ENCODE measurements at places on chromosomes 16 and 17.
A peak's percentile ranks its signal among the peaks of the same experiment; 100 is the strongest.

DNA sequence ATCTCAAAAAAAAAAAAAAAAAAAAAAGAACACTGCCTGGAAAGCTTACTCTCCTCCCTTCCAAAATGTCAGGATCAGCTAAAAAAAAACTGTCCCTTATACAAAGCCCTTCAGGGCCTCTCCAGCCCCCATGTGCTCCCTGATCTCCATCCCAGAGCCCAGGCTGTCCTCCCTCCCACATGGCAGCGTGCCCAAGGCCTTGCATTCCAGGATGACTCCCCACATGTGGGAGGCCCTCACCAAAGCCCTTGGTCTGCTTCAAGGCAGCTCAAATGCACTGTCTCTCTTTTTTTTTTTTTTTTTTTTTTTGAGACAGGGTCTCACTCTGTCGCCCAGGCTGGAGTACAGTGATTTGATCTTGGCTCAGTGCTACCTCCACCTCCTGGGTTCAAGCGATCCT lies 2.3 kb downstream of the FDXR start:
- DNase-seq, result no peak

GRCh38 chr16:87715658-87716057 lies 50.1 kb downstream of the KLHDC4 start:
- DNase-seq, result no peak

DNA sequence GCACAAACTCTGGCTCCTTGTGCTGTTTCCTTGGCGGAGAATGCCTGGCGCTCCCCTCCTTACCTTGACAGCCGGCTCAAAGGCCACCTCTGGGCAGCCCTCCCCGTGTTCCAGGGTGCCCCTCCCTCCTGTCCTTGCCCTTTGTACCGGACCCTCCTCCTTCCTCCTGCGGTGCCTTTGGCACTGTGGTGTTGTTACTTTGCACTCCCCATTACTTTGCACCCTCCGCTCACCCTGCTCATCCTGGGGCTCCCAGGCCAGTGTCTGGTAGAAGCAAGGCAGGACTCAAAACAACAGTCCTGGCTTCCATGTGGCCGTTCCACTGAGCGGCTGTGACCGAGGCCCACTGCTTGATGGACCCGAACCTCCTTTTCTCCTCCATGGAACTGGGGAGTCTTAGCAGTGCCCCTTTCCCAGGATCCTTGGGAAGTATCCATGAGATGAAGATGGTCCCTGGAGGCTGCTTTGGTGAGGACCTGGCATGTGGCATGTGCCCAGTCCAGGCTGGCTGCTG lies 147.8 kb downstream of the CMIP start:
- DNase-seq, result no peak

DNA sequence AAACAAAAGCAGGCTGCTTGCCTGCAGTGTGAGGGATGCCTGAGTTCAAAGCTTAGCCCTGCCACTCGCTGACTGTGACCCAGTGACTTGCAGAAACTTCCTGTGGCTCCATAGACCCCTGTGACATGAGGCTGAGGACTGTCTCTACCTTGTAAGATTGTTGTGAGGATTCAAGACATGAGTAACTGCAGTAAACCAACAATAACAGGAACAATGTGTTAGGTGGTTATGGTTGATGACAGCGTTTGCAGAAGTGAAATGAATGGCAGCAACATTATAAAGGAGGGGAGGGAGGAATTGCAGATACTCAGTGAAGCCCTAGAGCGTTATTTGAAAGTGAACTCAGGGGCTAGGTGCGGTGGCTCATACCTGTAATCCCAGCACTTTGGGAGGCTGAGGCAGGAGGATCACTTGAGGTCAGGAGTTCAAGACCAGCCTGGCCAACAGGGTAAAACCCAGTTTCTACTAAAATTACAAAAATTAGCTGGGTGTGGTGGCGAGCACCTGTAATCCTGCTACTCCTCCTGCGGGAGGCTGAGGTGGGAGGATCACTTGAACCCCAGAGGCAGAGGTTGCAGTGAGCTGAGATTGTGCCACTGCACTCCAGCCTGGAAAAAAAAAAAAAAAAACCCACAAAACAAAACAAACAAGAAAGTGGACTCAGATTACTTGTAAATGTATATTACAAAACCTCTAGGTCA lies 33.5 kb upstream of the EMP2 start:
- DNase-seq, result peak; percentile 35

DNA sequence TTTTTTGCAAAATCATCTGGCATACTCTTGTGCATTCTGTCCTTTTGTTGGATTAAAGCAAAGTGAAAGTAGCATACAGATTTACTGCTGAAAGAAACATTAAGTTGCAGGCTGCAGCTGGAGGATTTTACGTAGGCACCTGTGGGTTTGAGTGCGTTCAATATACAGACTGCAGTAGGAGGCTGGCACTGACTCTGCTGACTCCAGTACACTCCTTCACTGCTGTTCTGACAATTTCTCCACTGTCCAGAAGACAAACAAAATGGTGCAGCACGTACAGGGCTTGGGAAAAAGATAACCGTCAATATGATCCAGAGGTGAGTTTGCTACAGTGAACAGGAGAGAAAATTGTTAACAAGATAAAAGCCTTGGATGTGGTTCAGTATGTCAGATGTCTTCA lies 73.3 kb downstream of the TANC2 start:
- DNase-seq, result no peak

- DNase-seq, result no peak
Measured at GRCh38 chr16:89113152-89113547, 19.5 kb downstream of the ACSF3 start.

- no peak for DNase-seq
Measured at GRCh38 chr17:74499992-74500391, 31.3 kb downstream of the CD300LB start.

GRCh38 chr16:81493755-81494433 lies 49.3 kb downstream of the CMIP start:
- DNase-seq, result peak; percentile 29

DNA sequence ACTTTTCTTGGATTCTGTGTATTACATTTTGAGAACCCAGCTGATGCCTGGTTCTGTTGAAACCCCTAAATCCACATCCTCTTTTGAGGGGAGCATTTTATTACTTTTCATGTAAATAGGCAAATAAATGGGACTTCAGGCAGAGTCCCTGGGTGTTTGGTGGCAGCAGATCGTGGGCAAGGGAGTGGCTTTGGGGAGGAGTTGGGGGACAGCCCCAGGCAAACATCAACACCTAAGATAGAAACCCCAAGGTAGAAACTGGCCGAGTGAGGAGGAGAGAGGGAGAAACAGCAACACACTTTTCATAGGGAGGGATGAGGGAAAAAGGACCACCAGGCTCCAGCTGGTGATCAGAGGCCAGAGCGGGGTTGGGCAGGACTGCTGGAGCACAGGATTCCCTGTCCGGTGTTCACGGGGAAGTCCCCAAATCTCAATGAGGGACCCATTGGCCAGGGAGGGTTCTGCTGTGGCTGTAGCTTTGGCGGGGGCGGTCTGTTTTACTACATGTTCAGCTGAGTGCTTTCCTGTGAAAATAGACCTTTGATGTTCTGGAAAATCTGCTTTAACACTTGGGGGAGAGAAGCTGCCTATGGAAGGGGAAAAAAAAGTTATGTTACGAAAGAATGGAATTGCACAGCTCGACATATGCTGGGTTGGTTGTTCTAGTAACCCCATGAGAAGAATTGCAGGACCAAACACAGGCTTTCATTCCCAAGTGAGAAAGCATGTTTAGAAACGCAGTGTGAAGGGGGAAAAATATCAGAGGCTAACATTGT lies 46.6 kb downstream of the MSI2 start:
- no peak for DNase-seq

DNA sequence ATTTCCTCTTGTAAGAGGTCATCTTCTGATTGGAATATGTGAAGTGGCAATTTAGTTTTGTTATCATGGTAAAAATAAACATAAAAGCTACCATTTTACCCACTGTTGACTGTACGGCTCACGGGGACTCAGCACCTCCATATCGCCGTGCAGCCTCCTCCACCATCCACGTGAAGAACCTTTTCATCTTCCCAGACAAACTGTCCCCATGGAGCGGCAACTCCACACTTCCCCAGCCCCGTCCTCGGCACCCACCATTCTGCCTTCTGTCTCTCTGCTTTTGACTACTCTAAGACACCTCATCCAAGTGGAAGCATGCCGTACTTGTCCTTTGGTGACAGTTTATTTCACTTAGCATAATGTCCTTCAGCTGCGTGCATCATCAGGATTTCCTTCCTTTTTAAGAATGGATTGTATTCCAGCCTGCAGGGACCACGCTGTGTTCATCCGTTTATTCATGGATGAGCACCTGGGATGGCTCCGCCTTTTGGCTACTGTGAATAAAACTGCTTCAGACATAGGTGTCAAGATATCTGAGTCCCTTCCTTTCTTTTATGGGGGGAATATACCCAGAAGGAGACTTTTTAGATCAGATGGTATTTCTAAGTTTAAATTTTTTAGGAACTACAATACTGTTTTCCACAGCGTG lies 14.3 kb downstream of the FBXO31 start:
- no peak for DNase-seq

DNA sequence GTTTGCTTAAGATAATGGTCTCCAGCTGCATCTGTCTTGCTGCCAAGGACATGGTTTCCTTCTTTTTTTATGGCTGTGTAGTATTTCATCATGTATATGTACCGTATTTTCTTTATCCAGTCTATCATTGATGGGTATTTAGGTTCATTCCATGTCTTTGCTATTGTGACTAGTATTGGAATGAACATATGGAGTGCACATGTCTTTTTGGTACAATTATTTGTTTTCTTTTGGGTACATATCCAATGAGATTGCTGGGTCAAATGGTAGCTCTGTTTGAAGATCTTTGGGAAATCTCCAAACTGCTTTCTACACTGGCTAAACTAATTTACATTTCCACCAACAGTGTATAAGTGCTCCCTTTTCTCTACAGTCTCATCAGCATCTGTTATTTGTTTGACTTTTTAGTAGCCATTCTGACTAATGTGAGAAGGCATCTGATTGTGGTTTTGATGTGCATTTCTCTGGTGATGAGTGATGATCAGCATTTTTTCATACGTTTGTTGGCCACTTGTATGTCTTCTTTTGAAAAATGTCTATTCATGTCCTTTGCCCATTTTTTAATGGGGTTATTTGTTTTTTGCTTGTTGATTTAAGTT lies 66.2 kb downstream of the TNFRSF13B start:
- DNase-seq, result no peak
